Breast epithelium (tissue), 4 donors: ENCODE measurements at places on chromosomes 6 and 20. TPM values are rescaled to one million over a fixed set of nuclear protein-coding genes. Genes with fewer than 3 reads are reported as not detected.

- DNase-seq: peak; percentile 64
Observed at GRCh38 chr20:58890518-58891085, 38.1 kb downstream of the GNAS start.

DNA sequence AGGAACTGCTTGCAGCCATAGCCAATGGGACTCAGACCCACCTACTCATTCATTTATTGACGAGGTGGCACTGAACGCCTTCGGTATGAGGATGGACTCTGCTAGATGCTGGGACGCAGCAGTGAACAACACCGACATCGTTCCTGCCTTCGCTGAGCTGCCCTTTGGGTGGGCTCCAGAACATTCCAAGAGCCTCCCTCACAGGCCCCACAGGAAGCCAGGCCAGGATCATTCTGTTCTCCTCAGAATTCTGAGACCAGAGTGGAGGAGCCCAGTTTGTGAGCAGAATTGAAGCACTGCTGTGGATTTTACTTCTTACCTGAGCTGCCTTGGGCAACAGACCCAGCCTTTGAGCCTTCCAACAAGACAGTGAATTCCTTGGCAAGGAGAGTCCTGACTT, 82.1 kb downstream of the KCNB1 start:
- no peak for DNase-seq

DNA sequence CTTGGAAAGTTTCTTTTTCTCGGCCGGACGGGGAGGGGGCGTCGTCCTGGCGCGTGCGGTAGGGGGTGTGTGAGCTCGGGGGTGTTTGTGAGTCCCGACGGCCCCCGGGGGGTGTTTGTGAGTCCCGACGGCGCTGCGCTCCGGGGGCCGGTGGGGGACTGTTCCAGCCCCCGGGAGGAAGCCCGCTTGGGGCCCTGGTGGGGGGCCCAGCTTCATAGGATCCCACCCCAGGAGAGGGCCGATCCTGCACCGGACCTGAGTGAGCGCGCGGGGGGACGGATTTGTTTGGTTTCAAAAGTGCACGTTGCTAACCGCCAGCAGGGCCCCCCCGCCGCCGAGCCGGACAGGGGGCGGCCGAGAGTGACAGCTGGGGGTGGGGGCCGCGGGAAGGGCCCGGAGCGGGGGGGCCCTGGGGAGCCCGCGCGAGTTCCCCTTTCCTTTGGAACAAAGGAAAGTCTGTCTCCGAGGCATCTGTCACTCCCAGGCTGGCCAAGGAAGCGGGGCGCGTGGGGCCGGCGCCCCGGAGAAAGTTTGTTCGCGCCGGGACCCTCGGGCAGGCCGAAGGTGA, 485 bp downstream of the TGIF2 start:
- DNase-seq: peak; percentile 35

- no peak for DNase-seq
Observed at GRCh38 chr20:8658103-8658502, 410.8 kb upstream of the PLCB4 start.

DNA sequence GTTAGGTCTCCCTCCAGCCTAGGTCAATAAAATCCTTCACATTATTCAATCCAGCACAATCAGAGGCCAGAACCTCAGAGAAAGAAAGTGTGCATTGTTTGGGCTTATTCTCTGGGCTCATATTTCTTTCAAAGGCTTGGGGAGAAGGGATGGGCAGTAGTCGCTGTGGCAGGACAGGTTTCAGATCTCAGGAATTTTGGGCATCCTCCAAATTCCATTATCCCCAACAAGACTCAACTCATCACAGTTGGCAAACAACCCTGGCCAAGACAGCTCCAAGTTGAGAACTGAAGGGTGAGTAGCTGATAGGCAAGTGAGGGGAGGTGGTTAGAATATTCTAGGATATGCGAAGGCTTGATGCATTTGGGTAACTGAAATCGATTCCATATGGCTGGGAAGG, 27.2 kb upstream of the CHD6 start:
- DNase-seq: no peak

GRCh38 chr20:14777591-14777990, 440.2 kb upstream of the FLRT3 start:
- no peak for DNase-seq

PROCR gene
- 87.9 TPM for total RNA-seq

CTCFL gene
- not detected for total RNA-seq

- no peak for DNase-seq
Observed at GRCh38 chr6:164756723-164757122, 552.7 kb downstream of the C6orf118 start.

GRCh38 chr6:19394687-19395086, 442.5 kb upstream of the ID4 start:
- no peak for DNase-seq

DNA sequence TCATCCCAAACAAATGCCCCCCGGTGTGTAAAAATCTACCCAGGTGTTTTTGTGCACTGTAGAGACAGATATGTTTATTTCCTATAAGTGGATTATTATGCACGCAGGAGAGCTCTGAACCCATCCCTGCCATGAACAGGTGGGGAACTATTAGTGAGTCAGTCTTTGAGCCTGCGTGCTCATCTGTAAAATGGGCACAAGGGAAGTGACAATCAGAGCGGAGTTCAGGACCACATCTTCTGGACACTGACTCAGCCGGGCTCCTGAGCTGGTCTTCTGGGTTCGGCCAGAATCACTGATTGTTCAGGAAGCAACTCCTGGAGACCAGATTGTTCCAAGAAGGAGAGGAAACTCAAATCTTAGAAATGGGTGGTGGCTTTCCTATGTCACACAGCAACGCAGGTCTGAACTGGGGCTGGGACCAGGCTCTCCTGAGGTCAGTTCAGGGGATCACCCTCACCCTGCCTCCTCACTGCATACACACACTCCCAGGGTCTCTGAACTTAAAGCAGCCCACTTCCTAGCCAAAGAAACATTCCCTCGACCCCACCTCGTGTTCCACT, 27.3 kb upstream of the TGM2 start:
- DNase-seq: no peak
